COR-L47 (cell line): ENCODE measurements at places on chromosomes 12 and 14.

DNA sequence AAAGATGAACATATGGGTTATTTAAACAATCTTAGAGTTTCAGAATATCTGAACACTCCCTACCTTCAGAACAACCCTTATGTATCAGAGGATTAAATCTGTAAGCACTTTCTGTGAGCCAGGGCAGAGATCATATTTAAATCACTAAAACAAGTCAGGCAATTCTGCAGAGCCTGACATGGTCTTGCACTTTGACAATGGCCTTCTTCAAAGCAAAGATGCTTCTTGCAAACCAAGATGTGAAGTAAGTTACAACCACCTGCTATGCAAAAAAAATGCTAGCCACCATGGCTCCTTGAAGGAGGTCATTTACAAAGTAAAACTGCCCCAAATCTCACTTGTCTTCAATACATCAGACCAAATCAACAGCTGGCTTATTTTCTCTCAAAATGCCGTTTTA is 3.2 kb downstream of the PPP1CC start:
- no peak for DNase-seq

DNA sequence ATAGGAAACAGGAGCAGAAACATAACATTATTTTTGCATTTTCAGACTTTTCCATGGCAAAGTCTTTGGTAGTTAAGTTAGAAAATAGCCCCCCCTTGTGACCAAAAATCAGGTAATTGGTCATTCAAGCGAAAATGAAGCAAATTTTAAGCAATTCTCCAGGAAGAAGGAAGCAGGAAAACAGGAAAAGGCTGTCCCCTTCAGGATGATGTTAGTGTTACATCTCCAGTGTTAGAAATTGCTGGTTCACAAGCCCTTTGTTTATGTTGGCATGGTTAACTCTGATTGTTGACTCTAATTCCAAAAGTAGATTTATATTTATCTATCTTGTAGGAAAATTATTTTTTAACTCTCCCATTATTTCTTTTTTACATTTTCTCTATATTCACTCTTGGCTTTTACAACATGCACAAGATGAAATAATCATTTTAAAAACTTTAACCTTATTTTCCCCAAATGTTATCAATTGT is 18.8 kb upstream of the GAS2L3 start:
- peak; percentile 76 for DNase-seq

GRCh38 chr12:24861766-24862540 is 86.9 kb downstream of the BCAT1 start:
- DNase-seq = no peak

DNA sequence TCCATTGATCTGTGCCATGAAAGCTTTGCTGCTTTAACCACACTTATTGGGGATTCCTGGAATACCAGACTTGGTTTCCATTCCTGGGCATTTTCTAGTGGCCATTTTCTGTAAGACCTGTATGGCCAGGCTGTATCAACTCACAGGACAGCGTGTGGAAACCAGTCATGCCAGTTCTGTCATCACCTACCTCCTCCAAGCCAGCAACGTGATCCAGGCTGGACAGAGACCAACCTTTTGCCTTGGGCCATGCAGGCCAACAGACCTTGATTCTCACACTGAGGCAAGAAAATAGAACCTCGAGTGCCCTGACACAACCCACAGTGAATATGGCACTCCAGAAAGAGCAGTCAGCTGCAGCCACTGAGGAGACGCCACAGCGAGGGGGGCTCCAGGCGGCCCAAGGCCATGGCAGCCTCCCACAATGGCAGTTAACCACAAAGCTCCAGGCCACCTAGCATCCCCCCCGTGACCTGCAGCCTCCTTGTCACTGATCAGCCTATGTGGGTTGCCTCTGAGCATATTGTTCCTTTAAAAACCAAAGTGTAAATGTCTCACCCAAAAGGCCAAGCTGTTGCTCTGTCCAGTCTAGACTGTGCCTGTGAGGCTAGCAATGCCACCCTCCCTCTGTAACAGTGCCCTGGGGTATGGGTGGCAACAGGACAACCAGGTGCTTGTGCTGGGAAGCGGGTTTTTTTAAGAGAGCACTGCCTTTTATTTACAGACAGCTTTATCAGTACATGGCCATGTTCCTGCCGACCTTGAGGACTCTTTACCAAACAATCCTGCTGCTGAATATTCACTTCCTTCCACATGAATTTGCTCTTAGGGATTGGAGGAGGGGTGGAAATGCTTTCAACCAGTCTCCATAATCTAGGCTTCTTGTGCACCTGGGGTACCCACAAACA is 168.7 kb upstream of the HIF1A start:
- no peak for DNase-seq

DNA sequence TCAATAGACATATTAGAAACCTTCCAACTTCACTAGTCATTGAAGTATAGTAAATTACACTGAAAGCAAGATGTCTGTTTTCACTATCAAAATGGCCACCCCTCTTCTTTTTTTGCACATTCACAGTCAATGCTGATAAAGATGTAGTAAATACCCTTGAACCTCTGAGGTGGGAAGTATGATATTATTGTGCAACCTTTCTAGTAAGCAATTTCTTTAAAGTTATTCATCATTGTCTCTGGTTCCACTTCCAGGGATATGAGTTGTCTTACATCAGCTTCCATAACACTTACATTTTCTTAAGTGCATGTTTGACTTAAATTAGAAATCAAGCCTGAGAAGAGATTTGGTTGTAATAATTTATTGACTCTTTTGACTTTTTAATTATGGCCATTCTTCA is 453.9 kb upstream of the MGAT4C start:
- no peak for DNase-seq

DNA sequence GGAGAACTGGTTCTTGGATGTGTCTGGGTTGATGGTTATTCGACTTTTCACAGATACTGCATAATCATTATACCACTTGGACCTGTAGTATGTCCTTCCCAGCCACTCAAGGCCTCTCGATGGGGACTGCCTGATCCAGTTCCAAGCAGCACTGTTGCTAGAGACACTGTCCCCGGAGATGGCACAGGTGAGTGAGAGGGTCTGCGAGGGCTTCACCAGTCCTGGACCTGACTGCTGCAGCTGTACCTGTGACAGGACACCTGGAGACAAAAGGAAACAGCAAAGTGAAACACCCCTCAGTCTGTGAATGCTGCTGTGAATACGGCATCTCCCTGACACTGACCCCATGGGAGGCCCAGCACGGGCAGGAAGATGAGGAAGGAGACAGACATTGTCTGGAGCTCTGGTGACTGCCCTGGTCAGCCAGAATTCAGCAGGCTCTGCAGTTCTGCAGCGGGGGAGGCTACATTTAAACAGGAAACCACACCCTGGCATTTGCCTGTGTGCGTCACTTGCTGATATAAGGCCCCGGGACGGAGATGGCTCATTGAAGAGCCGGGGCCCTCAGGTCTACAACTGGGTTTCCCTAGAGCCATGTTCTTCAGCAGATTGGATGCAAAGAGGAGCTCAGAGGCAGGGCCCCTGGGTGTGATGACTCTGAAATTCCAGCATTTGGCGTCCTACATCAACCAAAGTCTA is 413.6 kb downstream of the TMEM121 start:
- DNase-seq = no peak

DNA sequence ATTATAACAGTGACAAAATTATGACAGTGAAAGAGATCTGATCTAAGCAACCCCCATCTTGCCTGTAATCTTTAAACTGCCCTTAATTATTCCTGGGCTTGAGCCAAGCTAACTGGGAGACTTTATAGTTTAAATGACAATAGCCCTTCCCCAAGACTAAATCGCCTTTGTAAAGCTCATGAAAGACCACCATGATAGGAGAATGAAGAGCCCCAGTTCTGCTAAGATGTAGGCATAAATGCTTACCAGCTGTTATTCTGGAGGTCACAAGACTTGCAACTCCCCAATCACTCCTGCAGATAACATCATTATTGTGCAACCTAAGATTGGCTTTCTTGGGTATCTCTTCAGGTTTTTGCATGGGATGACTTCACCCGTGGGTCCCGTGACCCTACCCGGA is 599.7 kb downstream of the KCNH5 start:
- DNase-seq = no peak

DNA sequence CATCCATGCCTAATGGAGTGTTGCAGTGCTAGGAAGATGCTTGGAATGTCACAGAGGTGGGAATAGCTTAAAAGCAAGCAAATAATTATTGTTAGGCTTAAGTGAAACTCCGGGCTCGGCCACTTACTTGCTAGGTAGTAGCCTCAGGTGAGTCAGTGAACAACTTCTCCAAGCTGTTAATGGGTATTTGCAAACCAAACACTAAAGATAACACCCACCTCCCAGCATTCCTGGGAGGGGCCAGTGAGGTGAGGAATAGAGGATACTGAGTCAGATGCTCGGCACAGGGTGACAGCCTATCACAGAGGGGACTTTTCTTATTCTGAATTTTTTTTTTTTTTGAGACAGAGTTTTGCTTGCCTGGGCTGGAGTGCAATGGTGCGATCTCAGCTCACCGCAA is 151.2 kb upstream of the RFLNA start:
- DNase-seq = no peak

DNA sequence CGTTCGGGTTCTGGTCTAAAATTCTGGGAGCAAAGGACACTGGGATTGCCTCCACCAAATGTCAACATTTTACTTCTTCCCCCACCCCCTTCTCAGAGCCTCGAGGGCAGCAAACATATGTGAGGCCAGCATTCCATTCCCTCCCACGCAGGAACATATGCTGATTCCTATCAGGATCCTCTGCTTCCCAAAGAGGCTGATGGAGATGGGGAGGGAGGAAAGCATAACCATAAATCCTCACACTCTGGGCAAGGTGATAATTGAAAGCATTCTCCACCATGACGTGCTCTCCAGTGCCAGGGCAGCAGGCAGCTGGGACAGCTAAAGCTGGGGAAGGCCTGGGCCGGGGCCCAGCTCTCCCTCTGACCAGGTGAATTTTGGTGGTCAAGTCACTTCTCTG is 395.0 kb downstream of the ZFP36L1 start:
- no peak for DNase-seq

- no peak for DNase-seq
These were observed 122.8 kb upstream of the RTL1 start for GRCh38 chr14:101026341-101026740.

DNA sequence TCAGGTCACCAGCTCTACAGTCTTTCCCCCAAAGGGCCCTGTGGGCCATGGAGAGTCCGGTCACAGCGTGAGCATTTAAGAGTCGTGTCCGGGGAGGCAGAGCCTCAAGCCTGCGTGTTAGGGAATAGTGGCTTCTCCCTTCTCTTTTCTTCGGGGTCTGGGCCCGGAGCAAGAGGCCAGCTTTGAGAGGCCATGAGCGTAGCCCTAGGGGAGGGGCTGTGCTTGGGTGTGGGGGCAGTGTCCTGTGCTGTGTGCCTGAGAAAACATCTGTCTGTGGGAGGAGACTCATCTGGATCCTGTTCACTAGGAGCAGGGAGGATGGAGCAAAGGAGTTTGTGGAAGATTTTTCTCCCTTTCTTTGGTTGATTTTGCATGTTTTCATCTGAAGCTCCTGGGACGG is 5.3 kb downstream of the LRP1-AS start:
- DNase-seq = no peak

GRCh38 chr14:103735815-103736545 is 20.4 kb downstream of the ZFYVE21 start:
- no peak for DNase-seq

- no peak for DNase-seq
These were observed 134.1 kb downstream of the NCOR2 start for GRCh38 chr12:124433147-124433874.

DNA sequence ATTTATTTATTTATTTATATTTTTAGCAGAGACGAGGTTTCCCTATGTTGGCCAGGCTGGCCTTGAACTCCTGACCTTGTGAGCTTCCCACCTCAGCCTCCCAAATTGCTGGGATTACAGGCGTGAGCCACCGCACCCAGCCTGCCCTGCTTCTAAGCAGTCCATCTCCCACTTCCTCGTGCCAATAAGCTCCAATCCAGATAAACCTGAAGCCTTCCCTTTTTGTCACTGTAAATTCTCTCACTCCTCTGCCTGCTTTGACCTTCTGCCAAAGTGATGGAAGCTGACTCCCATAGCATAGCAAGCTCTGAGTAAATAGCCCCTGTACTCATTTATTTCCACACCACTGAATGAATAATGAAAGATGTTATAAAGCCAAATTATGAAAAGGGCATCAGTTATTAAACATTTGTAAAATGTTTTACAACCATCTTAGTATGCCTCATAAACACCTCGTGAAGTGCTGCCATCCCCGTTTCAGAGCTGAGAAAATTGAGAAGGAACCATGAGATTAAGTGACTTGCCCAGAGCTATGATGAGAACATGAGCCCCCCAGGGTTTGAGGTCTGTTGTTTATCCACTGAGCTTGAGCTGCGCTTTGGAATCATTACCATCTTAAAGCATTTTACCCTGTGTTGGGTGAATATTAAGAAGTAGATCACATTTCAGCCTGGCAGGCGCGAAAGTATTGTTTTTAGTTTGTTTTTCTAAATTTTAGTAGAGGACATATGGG is 30.4 kb downstream of the MANSC1 start:
- no peak for DNase-seq

- no peak for DNase-seq
These were observed 55.4 kb downstream of the SAMD4A start for GRCh38 chr14:54622192-54622958.

GRCh38 chr12:55659486-55660385 is 23.0 kb downstream of the OR10P1 start:
- peak; percentile 14 for DNase-seq
